ENCODE measurements at places on chromosomes 16 and 17.
A peak's percentile ranks its signal among the peaks of the same experiment; 100 is the strongest.

DNA sequence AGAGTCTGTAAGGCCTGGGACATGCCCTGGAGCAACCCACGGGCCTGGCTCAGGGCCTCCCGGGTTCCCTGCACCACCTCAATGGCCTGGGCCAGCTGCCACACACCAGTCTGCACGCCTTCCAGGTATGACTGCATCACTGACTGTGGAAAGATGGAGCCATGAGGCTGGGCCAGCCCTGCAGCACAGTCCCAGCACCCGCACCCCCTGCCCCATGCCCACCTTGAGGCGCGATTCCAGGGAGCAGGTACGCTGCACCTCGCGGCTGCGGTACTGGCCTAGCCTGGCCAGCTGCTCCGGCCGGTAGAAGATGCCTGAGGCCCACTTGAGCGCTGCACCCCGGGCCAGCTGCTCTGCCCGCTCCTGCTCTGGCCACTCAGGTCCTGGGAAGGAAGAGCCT lies 1.1 kb downstream of the EXOC3L1 start:
- no peak for DNase-seq

- peak; percentile 74 for DNase-seq
Observed at GRCh38 chr17:8162233-8162996, at the start of gene VAMP2. VAMP2 (minus strand) TSS chr17:8162948; CDS start chr17:8162879, 69 bp downstream.

- DNase-seq: no peak
Observed at GRCh38 chr16:9102379-9102778, 10.9 kb downstream of the HAPSTR1 start.

GRCh38 chr17:49361902-49362722 lies at the start of gene ZNF652:
ZNF652 (minus strand) TSS chr17:49362250; CDS start chr17:49317725, 44,525 bp downstream.
- peak; percentile 92 for DNase-seq

DNA sequence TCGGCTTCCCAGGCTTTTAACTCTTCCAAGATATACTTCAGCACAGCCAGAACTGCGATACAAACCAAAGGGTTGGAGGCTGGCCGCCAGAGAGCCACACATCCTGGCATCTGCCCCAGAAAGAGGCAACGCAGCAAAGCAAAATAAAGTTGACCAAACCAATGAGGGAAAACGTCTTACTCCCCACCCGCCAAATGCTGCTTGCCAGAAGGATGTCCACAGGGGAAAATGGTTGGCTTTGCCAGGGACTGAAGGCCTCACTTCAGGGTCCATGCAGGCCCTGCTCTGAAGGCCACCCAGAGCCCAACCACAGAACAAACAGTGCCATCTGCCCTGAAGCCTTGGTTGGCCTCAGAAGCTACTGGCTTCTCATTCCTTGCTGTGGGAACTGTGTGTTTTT lies 15.0 kb downstream of the CACNG1 start:
- DNase-seq: no peak

- DNase-seq: no peak
Observed at GRCh38 chr17:80212962-80213642, 7.0 kb downstream of the SGSH start.

GRCh38 chr16:55367301-55367811 lies 43.4 kb downstream of the IRX6 start:
- DNase-seq: no peak

- DNase-seq: no peak
Observed at GRCh38 chr16:4855371-4855770, 8.1 kb downstream of the UBN1 start.

DNA sequence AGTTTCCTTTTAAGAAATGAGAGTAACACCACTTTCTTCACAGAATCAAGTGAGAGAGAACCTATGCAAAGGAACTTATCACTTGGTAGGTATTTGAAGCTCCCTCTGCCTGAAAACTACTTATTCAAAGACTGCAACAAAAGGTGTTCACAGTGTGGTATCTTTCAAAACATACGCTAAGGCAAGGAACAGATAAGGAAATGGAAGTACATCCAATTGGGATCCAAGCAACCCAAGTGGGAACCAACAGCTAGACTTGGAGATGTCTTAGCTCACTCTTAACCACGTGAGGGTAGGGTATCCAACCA lies 431 bp upstream of the PPM1E start:
- DNase-seq: no peak

- no peak for DNase-seq
Observed at GRCh38 chr16:49588026-49588425, 214.4 kb downstream of the C16orf78 start.

DNA sequence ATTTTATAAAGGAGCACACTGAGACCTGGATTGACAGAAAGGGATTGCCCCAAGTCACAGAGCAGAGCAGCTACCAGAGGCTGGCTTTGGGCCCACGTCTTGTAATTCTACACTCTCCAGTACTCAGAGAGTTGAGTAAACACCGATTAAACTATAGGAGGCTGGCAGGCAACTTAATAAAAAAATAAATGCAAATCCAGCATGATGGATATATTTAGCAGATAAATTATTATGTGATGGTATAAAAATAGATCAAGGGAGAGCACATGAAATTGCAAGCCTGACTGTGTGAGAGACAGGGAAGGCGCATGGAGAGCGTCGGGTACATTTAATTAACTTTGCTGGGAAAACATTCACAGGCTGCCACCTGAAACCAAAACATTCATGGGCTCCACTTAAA lies 87.7 kb upstream of the CCL2 start:
- DNase-seq: no peak

- DNase-seq: no peak
Observed at GRCh38 chr16:82769845-82770244, 143.1 kb downstream of the CDH13 start.

GRCh38 chr16:10895053-10895946 lies 18.3 kb downstream of the CIITA start:
- DNase-seq: no peak

DNA sequence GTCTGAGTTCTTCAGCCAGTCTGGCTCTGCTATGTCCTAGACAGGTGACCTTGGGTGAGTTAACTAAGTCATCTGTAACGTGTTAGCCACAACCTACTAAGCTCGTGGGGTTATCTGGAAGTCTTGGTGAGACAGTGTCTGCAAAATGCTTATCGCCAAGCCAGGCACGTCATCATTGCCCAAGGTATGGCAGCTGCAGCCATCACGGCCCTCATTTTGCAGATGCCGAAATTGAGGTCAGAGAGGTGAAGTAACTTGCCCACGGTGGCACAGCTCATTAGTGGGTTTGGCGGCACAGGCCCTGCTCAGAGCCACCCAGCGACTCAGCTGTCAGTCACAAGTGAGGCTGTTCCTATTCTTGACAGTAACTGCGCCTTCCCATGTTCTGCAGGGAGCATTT lies 79.8 kb downstream of the CMIP start:
- DNase-seq: no peak

DNA sequence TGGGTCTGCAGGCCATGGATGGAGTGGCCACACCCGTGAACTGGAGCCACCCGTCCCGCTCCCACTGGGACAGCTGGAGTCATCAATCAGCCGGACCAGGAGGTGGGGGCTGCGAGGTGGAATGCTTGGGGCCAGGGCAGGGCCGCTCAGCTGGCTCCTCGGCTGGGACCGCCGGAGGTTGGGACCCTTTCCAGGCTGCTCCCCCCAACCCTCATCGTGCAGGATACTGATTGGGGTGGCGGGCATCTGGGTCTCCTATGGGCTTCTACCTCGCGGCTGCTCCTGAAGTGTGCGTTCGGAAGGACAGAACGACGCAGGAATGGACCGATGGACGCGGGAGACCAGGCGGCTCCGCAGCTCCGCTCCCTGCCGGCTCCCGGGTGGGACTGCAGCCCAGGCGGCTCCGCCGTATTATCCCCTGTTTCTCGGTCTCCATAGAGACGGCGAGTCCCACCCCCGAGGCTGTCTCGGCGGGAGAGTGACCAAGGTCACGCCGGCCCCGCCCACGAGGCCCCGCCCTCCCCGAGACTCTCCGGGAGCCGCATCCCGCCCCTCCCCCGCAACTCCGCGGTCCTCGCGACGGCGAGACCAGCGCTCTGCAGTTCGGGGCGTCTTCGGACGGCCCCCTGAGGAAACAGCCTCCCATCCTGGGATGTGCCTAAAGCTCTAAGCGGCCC lies at the start of gene TPPP3:
Gene TPPP3, minus strand, starts transcription at position 388 of the 677 bp plus-strand sequence. CDS start 2,387 bp downstream, outside the sequence.
- peak; percentile 13 for DNase-seq

- DNase-seq: no peak
Observed at GRCh38 chr17:40536295-40537171, 28.7 kb downstream of the CCR7 start.

- DNase-seq: no peak
Observed at GRCh38 chr17:72381597-72382397, 261.0 kb downstream of the SOX9 start.

Data from effector CD8-positive, alpha-beta T cell (primary cell).